Mononuclear cell (primary cell): ENCODE measurements at places on chromosomes 7 and 10. TPM values are rescaled to one million over a fixed set of nuclear protein-coding genes. Genes with fewer than 3 reads are reported as not detected.

Gene MCM10
- 0.42 TPM for total RNA-seq

Gene LEP
- not detected for total RNA-seq

Gene ELOVL3
- not detected for total RNA-seq

Gene GNAI1
- total RNA-seq: 0.73 TPM

Gene FEZF1
- total RNA-seq: not detected

Gene GRID2IP
- 0.21 TPM for total RNA-seq

Gene CAV2
- total RNA-seq: 4.1 TPM

Gene MRLN
- not detected for total RNA-seq

Gene OPALIN
- total RNA-seq: not detected

Gene ADARB2
- under 0.01 TPM for total RNA-seq

Gene SLC13A1
- total RNA-seq: not detected

Gene BMPER
- total RNA-seq: 0.21 TPM

Gene KIF11
- total RNA-seq: 0.84 TPM

Gene PRF1
- total RNA-seq: 60.4 TPM

Gene CYP3A4
- total RNA-seq: not detected

Gene RTKN2
- total RNA-seq: 9.8 TPM

Gene LRRC17
- 0.10 TPM for total RNA-seq

Gene NODAL
- total RNA-seq: not detected

Gene BAMBI
- total RNA-seq: 1.9 TPM

Gene VSTM2A
- total RNA-seq: not detected

Gene ABCA13
- 0.21 TPM for total RNA-seq

Gene TCTN3
- 8.7 TPM for total RNA-seq

Gene MMP21
- total RNA-seq: 0.21 TPM

Gene SERPINE1
- 2.3 TPM for total RNA-seq

Gene SPDYE1
- under 0.01 TPM for total RNA-seq

Gene SLC16A9
- total RNA-seq: not detected

Gene NYAP1
- total RNA-seq: 0.10 TPM

Gene RNF32
- 0.10 TPM for total RNA-seq

Gene PPP1R17
- total RNA-seq: not detected

Gene AKR1B15
- total RNA-seq: not detected

Gene CALHM1
- total RNA-seq: not detected

Gene SH2D4B
- 0.10 TPM for total RNA-seq

Gene ADGRA1
- not detected for total RNA-seq

Gene FKBP9
- total RNA-seq: 1.2 TPM

Gene POM121L12
- not detected for total RNA-seq

Gene CPN1
- not detected for total RNA-seq

Gene OGDH
- total RNA-seq: 17.2 TPM

Gene LBX1
- total RNA-seq: not detected

Gene CYP2C9
- not detected for total RNA-seq
